ENCODE measurements at places on chromosomes 11 and 22.
A peak's percentile ranks its signal among the peaks of the same experiment; 100 is the strongest.

DNA sequence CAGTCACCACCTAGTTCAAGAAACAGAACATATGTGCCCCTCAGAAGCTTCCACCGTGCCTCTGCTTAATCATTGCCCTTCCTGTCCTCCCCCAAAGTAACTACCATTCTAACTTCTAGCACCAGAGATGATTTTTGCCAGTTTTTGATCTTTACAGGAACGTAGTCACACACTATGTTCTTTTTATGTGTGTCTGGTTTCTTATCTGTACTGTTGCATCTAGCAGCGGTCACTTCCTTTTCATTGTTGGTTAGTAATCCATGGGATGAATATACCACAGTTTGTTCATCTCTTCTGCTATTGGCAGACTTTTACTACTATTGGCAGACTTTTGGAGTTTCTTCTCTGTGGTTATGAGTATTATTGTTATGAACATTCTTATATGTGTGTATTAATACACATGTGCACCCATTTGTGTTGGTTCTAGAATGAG, 34.6 kb downstream of the SPECC1L start:
- peak; percentile 24 for DNase-seq

GRCh38 chr11:134797411-134798089, 385.5 kb upstream of the B3GAT1 start:
- no peak for DNase-seq

DNA sequence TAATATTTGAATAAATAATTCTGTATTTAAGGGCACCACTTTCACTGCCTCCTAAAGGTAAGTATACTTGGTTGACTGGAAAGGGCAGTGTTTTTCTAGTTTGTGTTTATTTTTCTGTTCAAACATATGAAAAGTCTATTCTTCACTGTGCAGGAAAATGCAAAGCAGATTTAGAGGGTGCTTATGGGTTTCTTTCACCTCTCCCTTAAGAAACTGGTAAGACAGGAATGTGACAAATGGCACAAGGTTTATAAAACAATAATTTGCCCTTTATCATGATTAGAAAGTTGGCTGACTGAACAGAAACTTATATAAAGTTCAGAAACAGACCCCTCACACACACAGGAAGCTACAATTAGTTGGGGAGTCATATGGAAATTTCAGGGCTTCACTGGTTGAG, 60.6 kb downstream of the PLEKHA7 start:
- no peak for DNase-seq

GRCh38 chr11:57556041-57556440, 11.4 kb downstream of the UBE2L6 start:
- no peak for DNase-seq

- peak; percentile 67 for DNase-seq
Observed at GRCh38 chr11:72676861-72677341, 2.7 kb upstream of the PDE2A start.

DNA sequence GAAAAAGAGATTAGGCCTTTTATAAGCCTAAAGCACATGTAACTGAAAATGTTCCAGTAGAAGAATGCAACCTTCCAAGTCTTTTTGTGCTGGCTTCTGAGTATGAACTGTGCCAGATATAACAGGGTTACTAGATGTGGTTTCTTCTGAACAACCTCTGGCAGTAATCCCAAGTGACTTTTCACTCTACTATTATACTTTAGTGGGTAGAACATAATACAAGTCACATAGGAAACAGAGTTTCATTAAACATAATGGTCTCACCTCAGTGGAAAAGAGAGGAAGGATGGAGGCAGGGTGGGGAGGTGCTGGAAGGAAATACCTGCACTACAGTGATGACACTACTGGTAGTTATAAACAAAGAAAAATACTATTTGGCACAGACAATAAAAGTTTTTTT, 81.3 kb downstream of the PHF21A start:
- no peak for DNase-seq

Data from stimulated activated CD4-positive, alpha-beta T cell treated with anti-CD3 and anti-CD28 coated beads, Interleukin-1b, Interleukin-23, amount 100 ng/mL, for 48 hours (primary cell).